ENCODE measurements at places on chromosomes 6 and 20.

DNA sequence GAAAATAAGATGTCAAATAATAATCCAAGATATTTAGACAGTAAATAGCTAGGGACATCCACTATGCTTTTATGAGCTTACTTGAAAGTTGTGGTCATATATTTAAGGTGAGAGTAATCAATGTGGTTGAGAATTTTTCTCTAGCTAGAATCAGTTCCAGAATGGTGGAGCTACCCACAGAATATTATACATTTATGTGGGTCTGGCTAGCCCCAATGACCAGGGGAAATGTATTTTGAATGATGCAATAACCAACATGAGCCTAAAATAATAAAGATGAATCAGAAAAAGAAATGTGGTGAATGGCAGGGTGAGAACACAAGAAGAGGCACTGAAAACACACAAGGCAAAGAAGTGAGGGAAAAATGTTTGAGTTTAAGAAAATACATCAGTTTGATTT is 325.7 kb downstream of the TBC1D32 start:
- no peak for DNase-seq

- DNase-seq, result no peak
Measured at GRCh38 chr20:50070361-50070760, 42.6 kb downstream of the UBE2V1 start.

GRCh38 chr6:156697225-156697830 is 79.8 kb upstream of the ARID1B start:
- no peak for DNase-seq

- DNase-seq, result no peak
Measured at GRCh38 chr6:31945507-31946369, at the start of gene CFB. Gene CFB, plus strand, starts transcription at chr6:31946095. Its CDS starts 127 bp downstream, at chr6:31946222.

DNA sequence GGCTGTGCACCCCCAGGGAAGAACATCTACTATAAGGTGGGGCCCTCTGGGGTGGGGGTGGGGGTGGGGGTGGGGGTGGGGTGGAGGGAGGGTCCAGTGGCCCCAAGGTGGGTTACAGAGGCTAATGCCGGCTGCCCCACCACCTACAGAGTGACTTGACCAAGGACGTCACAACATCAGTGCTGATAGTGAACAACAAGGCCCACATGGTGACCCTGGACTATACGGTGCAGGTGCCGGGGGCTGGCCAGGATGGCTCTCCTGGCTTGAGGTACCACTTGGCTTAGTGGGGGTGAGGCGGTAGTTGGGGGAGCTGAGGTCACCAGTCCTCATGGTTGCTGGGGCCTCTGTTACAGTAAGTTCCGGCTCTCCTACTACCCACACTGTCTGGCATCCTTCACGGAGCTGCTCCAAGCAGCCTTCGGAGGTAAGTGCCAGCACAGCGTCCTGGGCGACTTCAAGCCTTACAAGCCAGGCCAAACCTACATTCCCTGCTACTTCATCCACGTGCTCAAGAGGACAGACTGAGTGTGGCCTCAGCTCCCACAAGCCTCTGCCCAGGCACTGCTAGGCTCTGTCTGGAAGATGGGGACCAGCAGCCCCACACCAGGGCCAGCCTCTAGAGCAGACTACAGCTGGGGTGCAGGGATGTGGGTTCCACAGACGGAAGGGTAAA is 2.8 kb downstream of the GNMT start:
- no peak for DNase-seq

GRCh38 chr6:43736844-43737243 is 33.2 kb upstream of the VEGFA start:
- DNase-seq, result no peak

DNA sequence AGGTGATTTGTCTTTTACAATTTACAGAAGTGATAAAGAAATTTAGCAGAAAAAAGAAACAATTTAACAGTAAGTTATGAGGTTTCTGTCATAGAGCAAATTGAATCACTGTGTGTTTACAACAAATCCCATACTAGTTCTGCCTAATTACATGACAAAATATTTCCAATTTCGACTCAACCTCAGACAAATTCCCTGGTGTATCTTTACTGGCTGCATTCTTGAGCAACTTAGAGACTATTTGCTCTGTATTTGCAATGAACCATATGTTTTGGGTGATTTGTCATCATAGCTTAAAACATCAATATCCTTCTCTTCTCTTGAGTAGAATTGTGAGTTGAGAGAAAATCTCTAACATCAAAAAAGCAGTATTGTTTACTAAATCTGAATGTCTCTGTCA is 128.7 kb downstream of the SIM1 start:
- no peak for DNase-seq

DNA sequence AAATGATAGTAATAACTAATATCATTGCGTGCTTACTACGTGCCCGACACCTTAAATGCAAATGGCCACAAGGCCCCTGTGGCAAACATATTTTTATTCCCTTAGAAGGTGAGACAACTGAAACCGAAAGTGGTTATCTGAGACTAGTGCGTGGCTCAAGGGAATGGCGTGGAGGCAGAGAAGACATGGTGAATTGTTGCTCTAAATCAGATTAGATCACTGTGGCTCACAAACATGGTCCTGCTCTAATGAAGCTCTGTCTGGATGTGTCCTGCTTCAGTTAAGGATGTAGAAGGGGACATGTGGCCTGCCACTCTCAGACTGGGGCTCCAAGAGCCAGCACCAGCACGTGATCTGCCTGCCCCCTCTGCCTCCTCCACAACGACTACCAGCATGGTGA is 124.2 kb upstream of the GMDS start:
- no peak for DNase-seq

DNA sequence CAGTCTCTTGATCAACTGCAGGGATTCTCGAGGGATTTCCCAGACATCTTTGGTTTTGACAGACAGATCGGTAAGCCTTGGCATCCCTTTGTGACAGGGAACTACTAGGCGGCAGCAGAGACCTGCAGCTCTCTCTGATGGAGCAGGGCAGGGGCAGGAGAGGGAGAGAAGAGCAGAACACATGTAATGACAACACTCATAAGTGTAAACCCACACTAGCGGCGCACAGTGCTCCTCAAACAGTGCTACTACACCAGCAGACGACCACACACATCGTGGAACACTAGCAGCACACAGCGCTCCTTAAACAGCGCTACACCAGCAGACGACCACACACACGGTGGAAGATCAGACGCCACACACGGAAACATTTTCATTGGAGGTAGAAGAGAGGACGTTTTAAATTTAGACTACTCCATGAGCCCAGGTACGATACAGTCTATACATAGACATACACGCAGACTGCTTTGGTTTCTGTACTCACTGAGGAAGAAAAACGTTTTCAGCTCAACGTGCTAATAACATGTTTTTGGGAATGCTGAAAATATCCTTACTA is 94.5 kb upstream of the TRAF3IP2 start:
- DNase-seq, result no peak

DNA sequence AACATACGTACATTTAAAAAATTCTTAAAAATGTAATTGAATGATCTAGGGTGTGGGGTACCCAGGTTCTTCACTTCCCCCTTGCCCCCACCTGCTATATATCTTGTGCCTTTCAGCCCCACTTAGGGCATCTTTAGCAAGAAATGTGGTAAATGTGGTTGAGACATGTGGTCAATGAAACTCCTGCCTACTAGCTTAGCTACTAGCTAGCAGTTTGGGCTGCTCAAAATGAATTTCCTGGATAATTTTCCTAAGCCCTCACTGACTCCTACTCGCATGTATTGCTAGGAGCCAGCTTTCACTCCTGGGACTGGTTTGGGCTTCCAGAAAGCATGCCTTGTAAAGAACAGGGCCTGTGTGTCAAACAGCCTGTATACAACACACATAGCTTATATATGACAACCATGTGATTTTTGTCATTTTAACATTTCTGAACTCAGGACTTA is 257.3 kb downstream of the ATXN1 start:
- DNase-seq, result no peak

DNA sequence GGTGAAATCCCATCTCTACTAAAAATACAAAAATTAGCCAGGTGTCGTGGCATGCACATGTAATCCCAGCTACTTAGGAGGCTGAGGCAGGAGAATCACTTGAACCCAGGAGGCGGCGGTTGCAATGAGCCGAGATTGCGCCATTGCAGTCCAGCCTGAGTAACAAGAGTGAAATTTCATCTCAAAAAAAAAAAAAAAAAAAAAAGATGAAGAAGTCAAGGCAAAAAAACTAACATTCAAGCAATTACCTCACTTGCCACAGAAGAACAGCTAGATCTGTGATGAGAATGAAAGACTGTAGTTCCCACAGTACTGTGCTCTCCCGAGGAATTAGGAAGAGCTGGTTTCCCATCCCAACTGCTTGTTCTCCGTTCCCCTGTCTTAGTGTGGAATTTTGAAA is 144.7 kb upstream of the ECI2 start:
- DNase-seq, result no peak

DNA sequence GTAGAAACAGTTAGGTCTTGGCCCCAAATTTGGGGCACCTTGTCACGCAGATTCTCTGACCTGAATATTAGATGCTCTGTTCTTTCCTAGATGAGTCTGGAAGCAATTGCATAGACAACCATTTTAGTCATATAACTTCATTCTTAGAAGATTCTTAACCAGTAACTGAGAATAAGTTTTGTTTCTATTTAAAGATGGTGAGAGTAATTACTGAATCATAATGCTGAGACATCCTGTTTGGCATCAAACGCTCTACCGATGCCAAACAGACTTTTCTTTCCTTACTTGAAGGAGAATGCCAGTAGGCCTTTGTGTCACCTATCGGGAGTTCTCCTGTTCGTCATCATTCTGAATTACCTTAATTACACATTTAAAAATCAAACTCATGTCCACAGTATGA is 131.6 kb upstream of the ID4 start:
- no peak for DNase-seq

DNA sequence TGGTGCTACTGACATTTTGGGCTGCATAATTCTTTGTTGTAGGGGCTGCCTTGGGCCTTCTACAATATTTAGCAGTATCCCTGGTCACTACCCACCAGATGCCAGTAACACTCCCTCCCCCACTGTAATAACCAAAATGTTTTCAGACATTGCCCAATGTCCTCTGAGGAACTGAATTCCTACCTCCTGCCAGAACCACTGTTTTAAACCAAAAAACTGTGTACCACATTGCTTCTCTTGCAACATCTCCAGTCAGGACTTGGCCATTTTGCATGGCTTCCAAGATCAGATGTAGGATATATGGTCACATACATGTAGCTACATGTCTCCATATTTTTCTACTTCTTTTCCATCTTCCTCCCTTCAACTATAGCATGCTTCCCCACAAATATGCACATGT is 97.4 kb upstream of the IFNGR1 start:
- DNase-seq, result no peak

DNA sequence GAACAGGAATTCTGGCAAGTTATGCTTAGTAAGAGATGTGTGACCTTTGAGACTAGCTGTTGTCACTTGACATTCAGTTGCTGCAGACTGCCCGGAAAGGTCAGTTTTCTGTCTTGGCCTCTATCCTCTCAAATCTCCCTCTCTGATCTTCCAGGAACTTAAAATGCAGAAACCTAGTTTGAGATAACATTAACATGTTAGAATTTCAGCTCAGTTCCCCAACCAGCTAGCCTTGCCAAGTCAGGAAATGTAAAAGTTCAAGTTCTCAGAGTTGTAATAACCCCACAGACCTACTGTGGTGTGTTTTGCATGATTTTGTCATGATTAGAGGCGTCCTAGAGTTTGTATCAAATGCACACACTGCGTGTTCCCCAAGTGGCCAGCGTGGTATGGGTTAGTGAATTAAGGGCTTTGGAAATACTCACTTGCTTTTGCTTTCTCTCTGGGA is 46.6 kb downstream of the DUSP22 start:
- no peak for DNase-seq

- peak; percentile 47 for DNase-seq
Measured at GRCh38 chr20:1965520-1966351, 28.1 kb downstream of the PDYN start.

DNA sequence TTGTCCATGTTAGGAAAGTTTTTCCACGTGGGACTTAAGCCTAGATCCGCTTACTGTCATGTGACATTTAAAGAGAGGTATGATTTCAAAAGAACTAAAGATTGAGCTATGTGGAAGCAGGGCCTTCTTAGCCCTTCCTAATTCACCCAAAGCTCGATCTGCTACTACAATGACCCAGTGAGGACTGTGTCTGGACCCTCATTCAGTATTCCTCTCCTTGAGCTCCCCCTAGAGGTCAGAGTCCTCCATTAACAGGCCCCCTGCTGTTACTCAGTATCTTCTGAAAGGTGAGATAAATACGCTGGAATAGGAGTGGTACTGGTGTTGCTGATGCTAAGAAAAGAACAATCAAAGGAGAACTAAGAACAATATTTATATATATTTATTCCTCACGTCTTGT is 414.0 kb downstream of the GJA1 start:
- DNase-seq, result no peak

DNA sequence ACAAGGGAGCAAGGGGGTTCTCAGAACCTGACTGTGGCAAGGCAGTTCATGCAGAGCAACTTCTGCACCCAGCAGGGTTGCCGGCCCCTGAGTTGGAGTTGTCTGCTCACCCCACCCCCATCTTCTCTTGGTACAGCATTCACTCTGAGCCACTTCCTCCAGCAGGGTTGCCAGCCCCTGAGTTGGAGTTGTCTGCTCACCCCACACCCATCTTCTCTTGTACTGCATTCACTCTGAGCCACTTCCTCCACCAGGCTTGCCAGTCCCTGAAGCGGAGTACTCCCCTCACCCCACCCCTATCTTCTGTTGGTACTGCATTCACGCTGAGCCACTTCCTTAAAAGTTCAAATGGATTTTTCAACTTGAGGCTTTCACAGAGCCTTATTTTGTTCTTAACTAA is 79.7 kb upstream of the SYNDIG1 start:
- DNase-seq, result no peak

DNA sequence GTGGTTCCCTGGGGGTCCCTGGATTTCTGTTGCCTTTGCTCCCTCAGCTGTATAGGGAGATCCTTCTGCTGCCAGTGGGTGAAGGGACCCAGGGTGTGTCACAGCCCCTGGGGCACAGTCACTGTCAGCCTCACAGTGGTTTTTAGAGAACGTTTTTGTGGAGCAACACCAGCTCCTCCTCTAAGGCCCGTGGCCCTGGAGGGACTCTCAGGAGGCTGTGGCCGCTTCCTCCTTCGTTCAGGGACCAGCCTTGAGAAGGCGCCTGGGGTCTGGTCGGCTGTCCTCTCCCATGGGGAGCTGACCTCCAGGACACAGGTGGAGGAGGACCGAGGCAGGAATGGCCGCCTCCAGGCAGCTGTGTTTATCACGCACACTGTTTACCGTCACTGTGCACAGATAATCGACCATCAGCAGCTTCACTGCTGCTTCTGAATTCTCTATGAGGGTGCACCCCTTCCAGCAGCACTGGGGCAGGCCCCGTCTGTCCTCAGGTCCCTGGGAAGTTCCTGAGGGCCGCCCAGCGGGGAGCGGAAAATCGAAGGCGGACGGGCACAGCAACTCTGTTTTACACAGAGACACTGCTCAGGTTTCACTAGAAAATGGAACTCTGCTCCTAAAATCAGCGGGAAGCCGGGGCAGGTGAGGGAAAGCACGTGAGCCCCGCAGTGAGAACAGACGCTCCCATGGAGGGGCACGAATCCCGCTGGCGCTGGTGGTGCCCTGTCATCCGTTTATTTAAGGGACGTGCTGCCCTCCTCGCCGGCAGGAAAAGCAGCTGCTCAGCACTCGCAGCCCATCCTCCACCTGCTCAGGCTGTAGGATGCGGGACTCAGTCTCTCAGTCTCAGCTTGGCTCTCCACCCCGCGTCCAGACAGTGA is 10.4 kb upstream of the FRMD1 start:
- no peak for DNase-seq

- no peak for DNase-seq
Measured at GRCh38 chr6:31558631-31559500, 11.5 kb downstream of the NFKBIL1 start.

- no peak for DNase-seq
Measured at GRCh38 chr20:56166781-56167465, 81.6 kb upstream of the MC3R start.

Measured in activated T-helper 1 cell treated with anti-CD3 and anti-CD28 coated beads, Interleukin-2, amount 50 U/mL, for 16 hours (primary cell).